ENCODE measurements at places on chromosomes 2 and 18.

DNA sequence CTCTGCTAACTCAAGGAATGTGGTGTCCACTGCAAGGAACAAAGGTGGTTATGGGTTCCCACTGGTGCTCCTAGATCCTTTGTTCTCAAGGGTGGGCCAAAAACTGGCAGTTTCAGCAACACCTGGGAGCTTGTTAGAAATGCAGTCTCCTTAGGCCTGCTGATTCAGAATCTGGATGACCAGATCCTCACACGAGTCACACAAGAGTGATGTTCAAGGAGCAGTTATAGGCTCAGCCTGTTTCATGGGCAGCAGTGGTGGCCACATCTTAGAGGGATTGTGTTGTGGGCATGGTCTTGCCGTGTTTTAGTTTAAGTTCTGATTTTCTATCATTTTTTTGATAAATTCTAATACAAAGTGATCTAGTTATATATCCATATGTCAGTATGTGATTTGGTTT is 28.7 kb upstream of the MGAT5 start:
- no peak for DNase-seq

GRCh38 chr2:191565647-191566198 is 112.2 kb upstream of the NABP1 start:
- DNase-seq, result no peak

- DNase-seq, result peak; percentile 74
Observed at GRCh38 chr2:191020742-191021381, 6.9 kb upstream of the STAT1 start.

- DNase-seq, result peak; percentile 84
Observed at GRCh38 chr2:10331027-10331701, 28.5 kb downstream of the HPCAL1 start.

- no peak for DNase-seq
Observed at GRCh38 chr2:157691131-157691530, 62.5 kb upstream of the ACVR1C start.

GRCh38 chr2:134031539-134031938 is 222.3 kb upstream of the MGAT5 start:
- DNase-seq, result no peak

GRCh38 chr2:218430721-218431120 is 11.8 kb downstream of the VIL1 start:
- no peak for DNase-seq

DNA sequence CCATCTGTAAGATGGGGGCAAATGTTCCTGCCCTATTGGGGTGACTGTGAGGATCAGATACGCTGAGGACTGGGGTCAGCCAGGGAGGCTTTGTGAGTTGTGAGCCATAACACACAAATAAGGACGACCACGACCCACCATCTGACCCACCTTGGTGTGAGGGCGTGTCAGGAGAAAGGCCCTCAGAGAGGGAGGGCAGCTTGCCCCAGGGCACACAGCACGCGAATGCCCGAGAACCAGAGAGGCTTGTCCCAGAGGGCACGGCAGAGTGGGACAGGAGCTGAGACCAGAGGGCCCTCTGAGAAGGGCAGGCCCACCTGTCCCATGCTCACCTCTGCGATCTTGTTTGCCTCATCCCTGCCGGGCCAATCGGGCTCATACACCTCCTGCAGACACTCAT is 36.7 kb downstream of the BIN1 start:
- DNase-seq, result no peak

GRCh38 chr2:128732976-128733431 is 414.3 kb upstream of the HS6ST1 start:
- DNase-seq, result no peak
